ENCODE measurements at places on chromosomes 12 and 14.

DNA sequence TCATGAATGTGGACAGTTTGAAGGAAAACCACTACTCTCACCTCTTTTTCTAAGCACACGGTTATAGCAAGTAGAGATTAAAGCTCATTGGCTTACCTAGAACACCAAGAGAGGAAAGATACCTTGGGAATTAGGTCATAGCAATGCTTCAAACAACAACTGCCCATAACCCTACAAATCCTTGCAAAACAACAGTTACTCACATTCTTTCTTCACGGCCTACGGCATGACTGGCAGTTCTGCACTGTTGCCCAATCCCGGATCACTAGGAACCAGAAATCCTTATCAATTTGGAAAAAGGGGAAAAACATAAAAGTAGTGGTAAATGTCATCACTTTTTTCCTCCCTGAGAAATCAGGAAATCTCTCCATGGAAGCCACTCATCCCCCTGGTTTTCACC lies 9.6 kb upstream of the ISM2 start:
- no peak for DNase-seq

GRCh38 chr12:14558473-14558959 lies 9.2 kb downstream of the PLBD1 start:
- DNase-seq = no peak

GRCh38 chr12:131364903-131365820 lies 345.7 kb upstream of the SFSWAP start:
- no peak for DNase-seq

GRCh38 chr14:92585981-92586937 lies 72.7 kb downstream of the RIN3 start:
- DNase-seq = no peak

DNA sequence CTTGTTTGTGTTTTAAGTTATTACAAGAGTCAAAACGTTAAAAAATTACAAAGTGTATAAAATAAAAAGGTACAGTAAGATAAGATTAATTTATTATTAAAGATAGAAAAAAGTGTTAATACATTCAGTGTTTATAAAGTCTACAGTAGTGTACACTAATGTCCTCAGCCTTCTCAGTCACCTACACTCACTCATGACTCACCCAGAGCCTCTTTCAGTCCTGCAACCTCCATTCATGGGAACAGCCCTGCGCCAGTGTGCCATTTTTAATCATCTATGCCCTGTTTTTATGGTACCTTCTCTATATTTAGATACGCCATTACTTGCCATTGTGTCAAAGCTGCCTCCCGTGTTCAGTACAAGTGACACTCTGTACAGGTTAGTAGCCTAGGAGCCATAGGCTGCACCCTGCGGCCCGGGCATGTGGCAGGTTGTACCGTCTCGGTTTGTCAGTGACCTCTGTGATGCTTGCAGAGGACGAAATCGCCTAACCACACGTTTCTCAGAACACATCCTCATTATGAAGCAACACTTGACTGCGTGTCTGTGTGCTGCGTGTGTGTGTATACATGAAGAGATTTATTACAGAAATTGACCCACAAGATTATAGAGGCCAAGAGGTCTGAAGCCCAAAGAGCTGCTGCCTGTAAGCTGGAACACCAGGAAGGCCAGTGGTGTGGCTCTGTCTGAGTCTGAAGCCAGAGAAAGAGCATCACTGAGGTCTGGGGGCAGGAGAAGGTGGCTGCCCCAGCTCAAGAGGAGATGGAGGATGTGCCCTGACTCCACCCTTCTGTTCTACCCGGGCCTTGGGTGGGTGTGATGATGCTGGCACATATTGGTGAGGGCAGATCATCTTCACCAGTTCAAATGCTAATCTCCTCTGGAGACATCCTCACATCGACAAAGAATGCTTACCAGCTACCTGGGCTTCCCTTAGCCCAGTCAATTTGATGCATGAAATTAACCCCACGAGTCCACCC lies 116.6 kb upstream of the C14orf180 start:
- no peak for DNase-seq

- no peak for DNase-seq
Observed at GRCh38 chr14:32478050-32478449, 149.0 kb downstream of the AKAP6 start.

GRCh38 chr12:8689681-8690080 lies 8.1 kb upstream of the RIMKLB start:
- DNase-seq = no peak

DNA sequence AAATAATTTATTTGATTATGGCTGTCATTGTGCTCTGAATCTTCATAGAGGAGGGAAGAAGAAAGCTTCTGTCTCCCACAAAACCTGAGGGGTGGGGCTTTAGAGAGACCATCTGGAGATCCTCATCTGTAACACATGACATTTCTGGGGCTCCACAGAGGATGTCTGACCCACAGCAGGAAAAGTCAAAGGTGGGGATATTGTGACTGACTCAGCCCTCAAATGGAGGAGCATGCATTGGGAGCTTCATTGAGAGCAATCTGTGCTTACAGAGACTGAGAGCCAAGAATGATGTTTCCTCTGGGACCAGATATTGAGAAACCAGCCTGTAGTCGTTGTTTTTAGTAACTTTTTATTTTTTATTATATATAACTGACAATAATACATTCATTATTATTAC lies 158.7 kb downstream of the SYT1 start:
- no peak for DNase-seq

DNA sequence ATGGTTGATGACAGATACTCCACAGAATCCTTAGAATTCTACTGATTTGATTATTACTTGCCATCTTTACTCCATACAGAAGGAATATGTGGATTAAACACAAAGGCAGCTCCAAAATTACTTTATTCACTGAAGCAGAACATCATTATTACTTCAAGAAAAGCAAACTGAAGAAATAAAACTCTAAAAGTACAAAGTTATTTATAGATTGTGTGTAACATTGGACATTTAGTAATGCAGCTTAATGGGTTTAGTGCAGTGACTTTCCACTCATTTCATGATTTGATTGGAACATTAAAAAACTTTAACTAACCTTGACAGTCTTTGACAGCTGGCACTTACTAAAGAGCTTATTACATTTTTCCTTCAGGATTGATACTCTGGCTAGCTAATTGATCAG lies 59.0 kb upstream of the ATP2A2 start:
- DNase-seq = no peak

GRCh38 chr12:11741434-11742092 lies 92.1 kb downstream of the ETV6 start:
- no peak for DNase-seq

DNA sequence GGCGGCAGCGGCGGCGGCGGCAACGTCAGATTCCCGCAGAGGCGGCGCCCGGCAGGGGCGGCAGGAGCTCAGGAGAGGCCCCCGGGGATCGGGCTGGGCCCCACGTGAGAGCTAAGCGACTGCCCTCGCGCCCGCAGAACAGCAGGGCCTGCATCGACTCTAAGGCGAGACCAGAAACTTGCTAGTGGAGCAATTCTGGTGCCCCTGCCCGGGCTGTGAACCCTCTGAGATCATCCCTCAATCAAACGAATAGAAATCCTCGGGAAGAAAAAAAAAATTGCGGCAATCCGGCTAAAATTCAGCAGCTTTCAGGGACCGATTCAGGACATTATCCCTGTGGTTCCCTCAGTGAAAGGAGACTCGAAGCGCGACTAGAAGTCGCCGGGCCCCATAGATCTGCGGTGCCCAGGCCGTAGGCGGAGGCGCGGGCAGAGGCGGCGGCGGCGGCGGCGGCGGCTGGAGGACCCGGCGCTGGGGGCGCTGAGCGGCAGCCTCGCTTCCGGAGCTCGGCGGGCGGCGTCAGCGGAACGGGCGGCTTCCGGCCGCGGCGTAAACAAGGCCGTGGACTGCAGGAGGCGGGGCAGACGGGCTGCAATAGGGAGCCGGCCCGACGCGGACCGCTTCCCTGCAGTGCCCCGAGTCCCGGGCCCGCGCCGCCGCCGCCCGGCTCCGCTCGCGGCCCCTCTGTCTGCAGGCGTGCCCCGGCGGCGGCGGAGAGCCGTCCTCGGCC lies at the start of gene KLHDC2:
TSS of gene KLHDC2 (plus strand) at position 583 of the 730 bp plus-strand sequence. CDS start 316 bp downstream, outside the sequence.
- DNase-seq = peak; percentile 88

DNA sequence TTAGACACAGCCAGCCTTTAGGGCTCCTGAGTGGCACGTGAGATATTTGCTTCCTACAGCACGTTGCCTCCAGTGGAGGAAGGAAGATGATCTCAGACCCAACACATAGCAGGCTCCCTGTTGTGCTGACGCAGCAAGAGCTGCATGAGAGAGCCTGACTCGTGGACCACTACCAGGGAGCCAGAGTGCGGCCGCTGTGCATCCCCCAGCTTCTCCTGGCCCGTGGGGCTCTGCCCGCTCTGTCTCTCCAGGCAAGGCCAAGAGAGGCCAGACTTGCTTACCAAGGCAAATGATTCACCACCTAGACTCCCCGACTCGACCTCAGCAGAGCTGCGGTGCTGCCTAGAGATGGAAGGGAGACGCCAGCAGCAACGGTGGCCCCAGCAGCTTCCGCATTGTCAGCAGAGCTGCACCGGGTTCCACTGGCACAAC lies 37.5 kb downstream of the MAP3K9 start:
- DNase-seq = no peak

DNA sequence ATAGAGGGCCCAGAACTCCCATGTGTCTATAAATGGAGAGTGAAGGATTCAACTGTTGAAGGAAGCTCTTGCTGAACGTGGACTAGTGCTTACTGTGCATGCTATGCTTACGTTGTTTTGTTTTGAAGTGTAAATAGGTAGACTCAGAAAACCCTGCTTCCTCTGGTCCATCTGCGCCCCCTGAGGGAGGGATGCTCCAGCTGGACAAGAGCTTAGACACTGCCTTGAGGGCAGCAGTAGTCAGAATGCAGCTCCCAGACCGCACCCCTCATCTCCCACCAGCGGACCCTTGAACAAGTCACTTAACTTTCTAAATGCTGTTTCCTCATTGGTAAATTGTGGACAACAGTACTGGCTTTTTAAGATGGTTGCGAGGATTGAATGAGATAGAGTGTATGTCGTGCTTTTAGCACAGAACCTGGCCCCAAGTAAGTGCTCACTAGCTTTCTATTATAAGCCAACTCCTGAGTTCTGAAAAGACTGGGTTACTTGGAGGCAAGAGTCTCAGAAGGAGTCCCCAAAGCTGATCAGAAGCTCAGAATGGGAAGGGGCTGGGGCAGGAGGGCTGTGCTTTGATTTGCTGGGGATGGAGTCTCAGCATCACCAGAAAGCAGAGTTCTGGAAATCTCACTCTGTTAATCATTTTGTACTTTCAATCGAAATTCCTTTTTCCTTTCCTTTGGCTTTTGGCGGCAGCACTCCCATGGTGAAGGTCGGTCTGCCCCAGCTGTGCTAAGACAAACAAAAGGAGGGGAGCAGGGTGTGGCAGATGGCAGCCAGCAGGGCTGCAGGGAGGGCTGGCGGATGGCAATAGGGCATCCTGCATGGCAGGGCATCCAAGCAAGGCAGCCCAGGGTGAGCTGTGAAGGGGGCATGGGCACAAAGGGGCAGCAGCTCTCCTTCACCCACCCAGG lies 15.6 kb downstream of the AGAP2 start:
- no peak for DNase-seq

DNA sequence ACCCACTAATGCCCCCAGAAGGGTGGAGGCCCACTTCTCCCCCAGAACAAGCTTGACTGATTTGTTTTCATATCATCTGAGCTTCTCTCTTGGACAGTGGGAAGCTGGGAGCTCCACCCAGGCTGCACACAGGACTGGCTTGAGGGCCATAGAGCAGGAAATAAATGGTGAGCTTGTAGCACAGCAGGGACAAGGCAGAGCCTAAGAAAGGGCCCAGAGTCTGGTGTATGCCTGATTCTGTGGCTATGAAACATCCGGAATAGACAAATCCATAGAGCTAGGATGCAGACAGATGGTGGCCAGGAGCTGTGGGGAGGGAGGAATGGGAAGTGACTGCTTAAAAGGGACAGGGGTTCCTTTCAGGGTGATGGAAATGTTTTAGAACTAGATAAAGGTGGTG lies 79.0 kb downstream of the ARL6IP4 start:
- DNase-seq = no peak

GRCh38 chr14:68661226-68662225 lies 131.3 kb downstream of the ZFP36L1 start:
- DNase-seq = no peak

GRCh38 chr12:90953956-90954421 lies 987 bp downstream of the CCER1 start:
- DNase-seq = no peak

DNA sequence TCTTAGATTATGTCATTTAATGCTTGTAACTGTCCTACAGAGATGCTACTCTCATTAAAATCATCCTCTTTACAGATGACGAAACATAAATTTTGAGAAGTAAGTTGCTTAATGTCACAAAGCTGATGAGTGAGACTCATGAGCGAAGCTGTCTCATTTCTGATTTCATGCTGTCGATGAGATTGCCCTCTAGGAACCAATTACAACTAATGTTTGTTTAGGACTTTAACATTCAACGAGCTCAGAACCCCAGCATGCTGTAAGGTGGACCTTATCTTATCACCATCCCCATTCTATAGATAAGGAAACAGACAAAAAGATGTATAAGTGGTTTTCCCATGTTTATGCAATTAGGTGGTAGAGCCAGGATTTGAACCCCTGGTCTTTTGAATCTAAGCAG lies 23.1 kb downstream of the BHLHE41 start:
- DNase-seq = no peak

DNA sequence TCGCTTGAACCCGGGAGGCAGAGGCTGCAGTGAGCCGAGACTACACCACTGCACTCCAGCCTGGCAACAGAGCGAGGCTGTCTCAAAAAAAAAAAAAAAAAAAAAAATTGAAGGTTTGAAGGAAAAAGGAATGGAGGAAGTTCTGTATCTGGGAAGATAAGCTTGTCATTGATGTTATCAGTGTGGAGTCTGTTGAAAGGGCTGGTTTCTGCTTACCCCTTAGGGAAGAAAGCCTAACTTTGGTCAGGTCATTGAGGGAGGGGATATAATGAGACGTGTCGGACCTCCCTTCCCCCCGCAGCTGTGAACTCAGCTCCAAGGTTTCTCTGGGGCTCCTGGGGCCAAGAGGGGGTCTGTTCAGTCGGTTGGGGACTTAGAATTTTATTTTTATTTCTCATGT lies 16.4 kb downstream of the DAO start:
- DNase-seq = no peak
